ENCODE measurements at places on chromosomes 12 and 14.

DNA sequence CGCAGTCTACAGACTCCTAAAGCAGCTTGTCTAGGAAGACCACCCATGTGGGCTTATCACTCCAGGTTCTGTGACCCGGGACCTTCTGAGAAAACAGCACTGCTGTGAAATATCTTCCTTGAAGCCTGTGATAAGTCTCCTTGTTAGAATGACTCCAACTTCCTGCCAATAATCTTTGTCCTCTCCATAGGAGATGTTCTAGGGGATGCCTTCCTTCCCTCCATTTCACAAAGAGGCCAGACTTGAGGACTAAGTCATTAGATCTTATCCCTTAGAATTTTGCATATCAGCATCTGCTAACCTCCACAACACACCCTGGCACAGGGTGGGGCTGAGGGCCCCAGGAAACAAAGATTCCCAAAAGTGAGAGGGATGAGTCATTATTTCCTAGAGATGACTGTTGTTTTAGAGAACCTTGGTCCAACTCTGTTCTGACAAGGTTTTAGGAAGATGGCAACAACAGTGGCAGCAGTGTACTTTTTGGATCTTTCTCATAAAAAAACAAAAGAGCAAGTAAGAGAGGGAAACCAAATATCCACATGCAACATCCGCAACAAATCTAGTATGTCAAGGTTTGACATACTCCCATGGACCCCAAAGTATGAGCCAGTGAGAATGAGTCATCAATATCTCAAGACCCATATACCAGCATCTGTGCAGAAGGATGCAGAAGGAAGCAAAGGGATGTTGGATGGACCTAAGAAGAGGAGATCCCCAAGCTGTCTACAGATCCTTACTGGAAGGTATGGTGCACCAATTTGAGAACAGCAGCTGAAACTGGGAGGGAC is 6.0 kb downstream of the LTB4R start:
- no peak for DNase-seq

DNA sequence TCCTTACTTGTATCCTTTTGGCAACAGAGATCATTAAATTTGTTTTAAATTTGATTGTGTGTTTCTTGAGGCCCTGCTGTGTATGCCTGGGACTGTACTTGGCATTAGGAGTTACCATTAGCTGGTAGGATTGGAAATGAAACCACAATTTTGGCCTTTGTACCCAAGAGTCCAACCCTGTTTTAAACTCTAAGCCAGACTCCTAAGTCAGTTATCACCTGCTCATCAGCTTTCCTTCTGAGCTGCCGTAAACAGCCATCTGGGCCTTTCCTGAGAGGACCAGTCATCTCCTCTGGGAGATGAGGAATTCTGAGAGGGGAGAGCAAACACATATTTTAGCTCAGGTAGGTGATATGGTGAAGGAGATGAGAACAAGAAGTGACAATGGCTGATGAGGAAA is 74.3 kb upstream of the SRSF5 start:
- no peak for DNase-seq

DNA sequence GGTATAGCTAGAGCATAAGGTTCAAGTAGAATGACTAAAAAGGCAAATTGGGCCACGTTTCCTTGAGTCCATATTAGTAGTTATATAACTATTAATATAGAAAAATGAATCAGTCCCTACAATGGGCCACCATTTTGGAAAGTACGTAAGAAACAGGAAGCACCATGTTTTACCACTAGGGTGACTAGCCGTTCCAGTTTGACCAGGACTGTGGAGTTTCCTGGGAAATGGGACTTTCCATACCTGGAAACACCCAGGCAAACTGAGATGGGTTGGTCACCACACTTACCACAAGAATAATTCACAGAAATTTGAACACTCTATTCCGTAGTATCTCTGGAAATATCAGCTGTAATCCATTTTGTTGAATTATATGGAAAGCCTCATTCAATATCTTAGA is 2.1 kb upstream of the MAGOHB start:
- no peak for DNase-seq

DNA sequence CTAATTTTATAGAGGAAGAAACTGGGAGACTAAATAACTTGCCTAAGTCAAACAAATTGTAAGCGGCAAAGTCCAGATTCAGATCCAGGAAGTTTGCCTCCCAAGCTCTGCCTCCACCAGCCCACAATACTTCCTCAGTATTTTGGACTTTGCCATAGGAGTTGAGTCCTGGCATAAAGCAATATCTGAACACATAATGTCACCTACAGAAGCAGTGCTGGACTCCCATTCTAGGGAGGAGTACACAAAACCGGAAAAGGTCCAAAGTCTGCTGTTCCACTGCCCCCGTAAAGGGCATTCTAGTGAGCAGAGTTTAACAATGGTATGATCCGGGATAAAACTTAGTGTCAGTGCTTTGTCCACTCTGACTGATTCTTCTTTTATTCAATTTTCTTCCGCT is 340.5 kb downstream of the FUT8 start:
- no peak for DNase-seq

DNA sequence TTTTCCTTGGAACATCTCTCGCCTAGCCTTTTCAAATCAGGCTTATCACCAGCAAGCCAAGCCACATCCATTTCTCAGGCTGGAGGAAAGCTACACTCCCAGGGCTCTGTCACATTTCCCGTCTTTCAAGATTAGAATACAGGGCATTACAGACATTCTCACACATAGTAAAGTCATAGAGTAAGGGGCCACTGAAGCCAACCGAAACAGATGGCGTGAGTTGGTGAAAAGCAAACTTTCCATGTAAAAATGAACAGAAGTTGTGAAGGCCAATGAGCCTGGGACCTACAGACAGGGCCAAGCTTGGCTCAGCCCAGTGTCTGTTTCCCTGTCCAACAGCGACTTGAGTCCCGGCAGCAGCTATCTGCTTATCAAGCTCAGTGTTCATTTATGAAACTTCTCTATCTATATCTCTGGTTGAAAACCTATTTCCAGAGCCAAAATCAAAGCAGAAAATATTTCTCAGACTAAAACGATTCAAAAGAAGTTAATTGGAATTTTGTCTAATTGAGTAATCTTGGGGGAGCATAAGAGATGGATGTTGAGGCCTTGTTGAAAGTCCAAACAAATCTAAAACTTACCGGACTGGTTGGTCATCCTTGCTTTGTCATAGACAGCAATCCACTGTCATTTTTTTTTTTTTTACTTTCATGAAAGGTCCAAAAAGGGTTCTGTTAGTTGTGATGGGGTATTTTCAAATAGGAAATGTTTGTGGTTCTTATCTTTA is 105.6 kb downstream of the DAAM1 start:
- no peak for DNase-seq

DNA sequence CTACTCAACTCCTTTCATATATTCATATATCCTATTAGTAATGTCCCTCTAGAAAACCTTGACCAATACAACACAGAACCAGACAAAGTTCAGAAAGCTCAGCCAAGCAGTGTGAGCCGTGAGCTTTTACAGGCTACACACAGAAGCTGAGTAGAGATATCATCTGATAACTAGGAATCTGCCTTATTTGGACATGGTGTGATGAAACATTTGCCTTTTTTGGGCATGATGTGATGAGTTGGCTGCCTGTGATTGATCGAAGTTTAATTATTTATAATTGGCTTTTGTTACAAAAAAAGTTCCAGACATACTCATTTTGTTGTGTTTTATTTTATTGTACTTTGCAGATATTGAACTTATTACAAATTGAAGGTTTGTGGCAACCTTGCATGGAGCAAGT is 46.6 kb downstream of the TESPA1 start:
- DNase-seq = no peak

DNA sequence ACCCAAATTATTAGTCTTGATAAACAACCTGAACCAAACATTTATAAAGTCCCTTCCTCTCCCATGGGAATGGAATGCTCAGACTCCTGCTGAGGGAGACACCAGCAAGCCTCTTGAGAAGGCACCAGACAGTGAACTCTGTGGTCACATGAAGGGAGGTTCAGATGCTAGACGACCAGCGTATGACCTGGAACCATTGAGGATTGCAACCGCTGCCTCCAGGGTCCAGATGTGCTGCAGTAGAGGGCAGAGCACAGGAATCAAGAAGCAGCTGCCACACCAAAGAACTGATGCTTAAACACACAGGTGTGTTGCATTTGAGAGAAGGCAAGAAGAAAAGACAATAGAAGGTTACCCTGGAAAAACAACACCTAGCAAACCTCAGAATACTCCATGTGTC is 592.4 kb downstream of the AACS start:
- DNase-seq = no peak

GRCh38 chr14:73763396-73763795 is 49.2 kb upstream of the PNMA1 start:
- no peak for DNase-seq

DNA sequence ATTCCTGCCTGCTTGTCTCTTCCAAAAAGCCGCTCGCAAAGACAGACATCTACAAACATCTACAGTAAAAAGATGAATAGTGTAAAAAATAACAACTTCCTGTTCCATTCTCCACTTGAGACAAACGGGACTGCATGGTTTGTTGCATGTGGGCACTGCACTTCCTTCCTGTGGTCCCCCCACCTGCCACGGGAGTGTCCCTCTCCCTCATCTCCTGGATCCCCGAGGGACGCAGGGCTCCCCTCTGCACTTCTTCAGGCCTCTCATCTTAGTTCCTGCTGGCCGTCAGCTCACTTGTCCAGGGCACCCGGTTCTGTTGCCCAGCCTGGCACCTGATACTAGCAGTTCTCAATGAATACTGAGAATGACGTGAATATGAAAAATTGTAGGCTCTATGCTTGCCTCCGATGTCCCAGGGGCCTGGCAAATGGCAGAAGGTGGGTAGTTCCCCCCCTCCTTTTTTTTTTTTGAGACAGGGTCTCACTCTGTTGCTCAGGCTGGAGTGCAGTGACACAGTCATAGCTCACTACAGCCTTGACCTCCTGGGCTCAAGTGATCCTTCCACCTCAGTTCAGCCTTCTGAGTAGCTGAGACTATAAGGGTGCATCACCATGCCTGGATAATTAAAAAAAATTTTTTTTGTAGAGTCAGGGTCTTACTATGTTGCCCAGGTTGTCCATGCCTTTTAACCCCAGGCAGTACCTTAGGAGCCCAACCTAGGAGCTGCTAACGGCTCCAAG is 3.5 kb upstream of the KLC1 start:
- DNase-seq = no peak

- no peak for DNase-seq
These were observed 232.0 kb upstream of the PLXNC1 start for GRCh38 chr12:93916402-93916801.

DNA sequence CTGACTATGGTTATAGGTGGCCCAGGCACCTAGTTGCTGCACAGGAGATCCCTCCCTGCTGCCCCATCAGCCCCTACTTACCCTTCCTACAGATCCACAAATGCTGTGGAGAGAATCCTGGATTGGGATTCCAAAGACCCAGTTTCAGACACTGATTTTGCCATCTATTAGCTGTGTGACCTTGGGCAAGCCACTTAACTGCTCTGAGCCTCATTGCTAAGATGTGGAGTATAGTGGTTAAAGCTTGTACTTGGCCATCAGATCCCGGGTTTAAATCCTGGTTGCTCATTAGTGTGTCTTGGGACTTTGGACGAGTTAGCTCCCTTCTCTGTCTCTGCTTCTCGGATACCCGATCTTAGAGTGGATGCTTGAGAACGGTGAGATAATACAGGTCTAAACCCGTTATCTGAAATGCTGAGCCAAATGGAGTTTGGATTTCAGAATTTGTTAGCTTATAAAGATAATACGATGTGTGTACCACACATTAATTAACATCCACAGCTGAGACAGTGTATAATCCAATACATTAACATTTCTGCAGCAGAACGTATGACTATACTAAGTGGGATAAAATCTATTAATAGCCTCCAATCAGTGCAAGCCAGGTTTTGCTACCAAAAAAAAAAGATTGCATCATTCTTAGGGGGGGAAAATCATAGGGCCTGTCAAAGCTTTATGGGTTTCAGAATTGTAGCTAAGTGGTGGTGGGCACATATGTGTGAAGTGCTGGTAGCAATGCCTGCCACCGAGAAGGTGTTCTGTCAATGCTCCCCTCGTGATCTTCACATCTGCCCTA is 16.0 kb downstream of the PROX2 start:
- DNase-seq = no peak

DNA sequence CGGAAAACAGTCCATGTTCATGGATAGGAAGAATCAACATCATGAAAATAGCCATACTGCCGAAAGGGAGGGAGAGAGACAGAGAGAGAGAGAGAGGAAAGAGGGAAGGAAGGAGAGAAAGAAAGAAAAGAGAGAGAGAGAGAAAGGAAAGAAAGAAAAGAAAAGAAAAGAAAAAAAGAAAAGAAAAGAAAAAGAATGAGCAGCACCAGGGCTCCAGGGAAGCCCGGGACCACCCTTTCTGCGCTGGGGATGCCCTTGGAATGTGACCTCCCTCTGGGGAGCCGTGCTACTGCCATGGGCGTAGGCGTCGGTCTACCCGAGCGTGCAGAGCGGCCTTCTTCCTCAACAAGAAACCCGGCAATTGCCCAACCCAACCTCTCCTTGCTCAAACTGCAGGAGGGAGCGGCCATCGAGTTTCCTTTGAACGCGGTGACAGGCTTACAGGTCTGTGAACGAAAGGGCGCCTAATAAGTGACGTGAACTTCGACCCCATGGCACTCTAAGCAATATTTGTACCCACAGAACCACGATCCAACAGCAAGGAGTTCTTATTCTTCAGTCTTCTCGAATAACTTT is 16.9 kb downstream of the OR6S1 start:
- DNase-seq = no peak

GRCh38 chr14:102544046-102544746 is 34.6 kb upstream of the ANKRD9 start:
- no peak for DNase-seq

DNA sequence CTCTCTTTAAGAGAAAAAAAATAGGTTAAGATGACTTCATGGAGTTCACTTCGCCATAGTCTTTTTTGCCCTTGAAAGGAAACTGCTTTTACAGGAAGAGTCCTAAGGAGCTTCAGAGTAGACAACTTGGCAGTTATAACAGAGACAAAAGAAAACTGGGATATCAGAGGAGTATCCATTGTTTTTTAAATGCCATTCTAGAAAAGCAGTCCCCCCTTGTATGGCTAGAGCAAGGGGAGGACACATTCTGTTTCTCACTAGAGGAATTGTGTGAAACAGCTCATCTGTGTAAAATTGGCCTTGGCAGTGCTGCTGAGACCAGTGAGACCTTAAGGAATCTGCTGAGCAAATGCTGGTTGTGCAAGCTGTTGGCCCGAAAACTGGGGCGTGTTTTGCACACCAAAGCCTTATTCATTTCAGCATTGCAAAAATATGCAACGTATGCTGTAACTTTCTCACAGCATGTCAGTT is 128.0 kb downstream of the GPR135 start:
- no peak for DNase-seq
